Activated T-helper 1 cell treated with Interleukin-2 at 50 U/mL for 16 hours (primary cell): ENCODE measurements at places on chromosomes 1 and 21.

DNA sequence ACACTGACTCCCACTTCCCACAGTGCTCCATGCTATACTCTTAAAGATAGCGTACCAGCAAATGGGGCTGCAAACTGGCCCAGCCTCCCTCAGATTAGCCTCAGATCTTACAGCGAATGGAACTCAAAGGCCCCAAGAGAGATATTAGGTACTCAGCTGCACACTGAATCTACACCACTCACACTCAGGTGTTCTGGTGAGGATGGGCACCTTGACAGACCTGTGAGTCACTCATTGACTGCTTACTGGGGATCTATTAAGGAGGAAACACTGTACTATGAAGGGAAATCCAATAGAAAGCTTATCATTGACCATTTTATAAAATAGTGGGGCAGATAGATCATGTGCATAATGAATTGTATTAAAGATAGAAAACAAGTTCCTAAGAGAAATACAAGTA, 164.3 kb upstream of the ATP1B1 start:
- no peak for DNase-seq

DNA sequence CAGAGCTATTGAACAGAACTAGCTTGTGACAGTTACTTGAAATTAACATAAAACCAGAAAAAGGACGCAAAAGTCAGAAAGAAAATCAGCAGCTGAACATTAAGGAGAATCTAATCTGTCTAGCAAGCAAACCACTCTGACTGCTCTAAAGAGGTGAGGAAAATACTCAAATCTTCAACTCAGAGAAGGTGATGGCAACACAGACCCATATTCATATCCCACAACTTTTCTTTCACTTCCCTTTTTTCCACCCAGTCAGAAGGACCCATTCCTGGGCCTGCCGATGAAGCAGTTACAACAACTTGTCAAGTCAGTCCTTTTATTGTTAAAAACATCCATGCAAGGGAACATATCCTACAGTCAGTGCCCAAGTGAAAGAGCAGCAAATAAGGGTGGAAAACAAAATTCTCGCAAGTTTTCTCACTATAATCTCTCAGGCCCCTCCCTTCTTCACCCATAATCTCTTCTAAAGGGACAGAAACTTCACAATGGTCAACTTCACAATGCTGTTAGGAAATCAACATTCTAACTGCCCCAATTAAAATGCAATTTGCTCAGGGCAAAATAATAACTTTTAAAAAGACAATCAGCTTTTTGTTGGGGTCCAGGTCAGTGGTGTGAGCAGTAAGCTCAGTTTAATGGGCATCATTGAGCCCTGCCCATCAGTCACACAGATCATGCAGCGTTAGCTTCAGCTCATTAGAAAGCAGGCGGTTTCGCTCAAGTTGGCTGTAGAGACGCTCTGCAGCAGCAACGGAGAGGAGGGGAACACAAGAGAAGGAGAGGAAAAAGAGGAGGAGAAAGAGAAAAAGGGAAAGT, 3.6 kb upstream of the NUP210L start:
- DNase-seq = no peak

GRCh38 chr21:25408666-25409065, 198.6 kb downstream of the MRPL39 start:
- no peak for DNase-seq

- DNase-seq = no peak
Observed at GRCh38 chr21:41783476-41784180, 16.8 kb upstream of the RIPK4 start.

GRCh38 chr1:21437341-21437640, 2.6 kb upstream of the NBPF3 start:
- DNase-seq = no peak

DNA sequence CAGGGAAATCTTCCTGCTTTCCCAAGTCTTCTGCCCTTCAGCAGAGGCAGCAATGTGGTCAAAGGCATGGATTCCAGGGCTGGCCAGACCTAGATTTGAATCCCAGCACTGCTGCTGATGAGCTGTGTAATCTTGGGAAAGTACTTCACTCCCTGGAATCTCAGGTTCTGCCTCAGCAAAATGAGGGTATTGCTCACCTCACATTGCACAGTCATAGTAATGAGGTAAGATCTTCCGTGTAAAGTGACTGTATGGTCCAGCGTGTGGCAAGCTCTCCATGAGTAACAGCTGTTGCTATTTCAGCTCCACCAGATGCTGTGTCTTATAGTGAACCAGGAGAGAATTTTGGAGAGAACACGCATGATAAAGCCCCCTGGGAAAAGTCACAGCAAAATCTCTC, 56.1 kb upstream of the F3 start:
- no peak for DNase-seq

DNA sequence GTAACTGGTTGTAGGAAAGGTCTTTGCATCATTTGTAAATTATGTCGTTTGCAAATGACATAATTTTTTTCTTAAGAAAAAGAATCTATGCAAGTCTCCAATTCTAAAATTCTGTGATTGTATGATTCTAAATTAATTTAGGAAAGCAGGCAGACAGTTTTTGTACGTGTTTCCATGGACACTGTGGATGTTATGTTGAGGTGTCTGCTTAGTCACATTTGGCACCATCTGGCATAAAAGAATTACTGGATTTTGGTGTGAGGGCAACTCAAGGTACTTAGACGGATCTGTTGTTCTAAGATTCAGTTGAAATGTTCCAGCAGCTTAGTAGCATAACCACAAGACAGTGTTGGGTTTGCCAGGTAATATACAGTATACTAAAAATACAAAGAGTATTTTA, 42.5 kb downstream of the C1orf21 start:
- DNase-seq = no peak

- no peak for DNase-seq
Observed at GRCh38 chr1:93549131-93549530, 101.2 kb downstream of the FNBP1L start.

DNA sequence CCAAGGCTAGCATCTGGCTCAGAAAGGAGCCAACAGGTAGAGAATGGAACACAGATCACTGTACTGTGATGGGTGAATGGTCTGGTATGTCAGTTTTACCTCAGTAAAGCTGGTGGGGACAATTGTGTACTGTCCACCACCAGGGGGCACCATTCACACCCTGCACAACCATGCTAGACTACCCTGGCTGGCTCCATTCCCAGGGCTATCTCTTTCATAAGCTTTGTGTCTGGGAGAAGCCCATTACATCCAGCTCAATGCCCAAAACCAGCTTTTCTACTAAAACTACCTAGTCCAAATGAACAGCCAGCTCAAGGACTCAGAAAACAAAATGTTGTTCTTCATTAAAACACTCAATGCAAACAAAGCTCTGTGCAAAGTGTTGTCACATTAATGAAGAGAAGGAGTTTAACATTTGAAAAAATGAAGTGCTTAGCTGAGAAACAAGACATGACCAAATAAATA, 62.0 kb upstream of the RASAL2 start:
- DNase-seq = no peak

DNA sequence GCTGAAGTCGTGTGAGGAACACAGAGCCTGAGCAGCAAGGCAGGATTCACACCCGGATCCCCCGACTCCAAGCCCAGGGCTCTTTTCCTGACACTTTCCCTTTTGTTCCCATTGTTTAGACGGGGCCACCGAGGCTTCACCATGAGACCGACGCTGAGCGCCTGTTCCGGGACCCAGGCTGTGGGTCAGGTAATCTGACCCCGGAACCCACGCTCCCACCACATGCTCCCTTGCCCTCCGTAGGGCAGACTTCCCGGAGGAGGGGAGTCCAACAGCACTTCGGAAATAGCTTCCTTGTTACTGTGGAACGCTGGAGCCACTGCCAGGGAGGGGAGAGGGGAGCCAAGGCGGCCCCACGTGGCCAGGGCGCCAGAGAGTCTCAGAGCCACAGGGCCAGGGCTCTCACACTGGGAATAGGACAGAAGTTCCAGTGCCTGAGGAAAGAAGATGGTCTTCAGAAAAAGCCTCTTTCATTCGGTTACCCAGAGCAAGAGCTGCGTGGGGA, 18.4 kb downstream of the RUNX3 start:
- no peak for DNase-seq

DNA sequence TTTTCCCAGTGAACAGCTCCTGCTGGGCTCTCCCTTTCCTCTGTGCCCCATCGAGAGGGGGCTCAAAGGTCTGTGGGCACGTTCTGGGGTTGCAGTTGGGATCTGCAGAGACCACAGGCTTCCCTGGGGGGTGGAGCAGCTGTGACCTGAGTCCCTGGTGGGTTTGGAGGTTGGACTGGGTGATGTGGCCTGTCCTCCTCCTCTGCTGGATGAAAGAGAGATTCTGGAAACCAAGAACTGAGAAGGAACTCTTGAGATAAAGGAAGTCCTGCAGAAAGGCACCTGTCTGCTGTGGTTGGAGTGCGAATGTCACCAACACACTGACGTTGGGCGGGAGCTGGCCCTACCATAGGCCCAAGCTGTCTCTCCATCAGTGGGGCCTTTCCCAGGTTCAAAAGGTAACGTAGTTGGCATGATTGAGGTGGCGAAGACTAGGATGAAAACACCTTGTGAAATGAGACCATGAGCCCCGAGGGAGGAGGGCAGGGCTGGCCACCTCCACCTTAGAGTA, 35.8 kb upstream of the ETV3 start:
- no peak for DNase-seq

DNA sequence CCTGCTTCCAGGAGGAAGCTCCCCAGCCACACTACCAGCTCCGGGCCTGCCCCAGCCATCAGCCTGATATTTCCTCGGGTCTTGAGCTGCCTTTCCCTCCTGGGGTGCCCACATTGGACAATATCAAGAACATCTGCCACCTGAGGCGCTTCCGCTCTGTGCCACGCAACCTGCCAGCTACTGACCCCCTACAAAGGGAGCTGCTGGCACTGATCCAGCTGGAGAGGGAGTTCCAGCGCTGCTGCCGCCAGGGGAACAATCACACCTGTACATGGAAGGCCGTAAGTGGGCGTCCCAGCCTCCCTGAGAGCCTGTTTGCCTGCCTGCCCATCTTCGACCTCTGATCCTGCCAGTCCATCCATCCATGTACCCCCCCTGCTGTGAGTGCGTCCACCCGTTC, 3.6 kb downstream of the ECM1 start:
- DNase-seq = no peak

GRCh38 chr1:207034998-207035397, 2.4 kb upstream of the C1orf116 start:
- no peak for DNase-seq

DNA sequence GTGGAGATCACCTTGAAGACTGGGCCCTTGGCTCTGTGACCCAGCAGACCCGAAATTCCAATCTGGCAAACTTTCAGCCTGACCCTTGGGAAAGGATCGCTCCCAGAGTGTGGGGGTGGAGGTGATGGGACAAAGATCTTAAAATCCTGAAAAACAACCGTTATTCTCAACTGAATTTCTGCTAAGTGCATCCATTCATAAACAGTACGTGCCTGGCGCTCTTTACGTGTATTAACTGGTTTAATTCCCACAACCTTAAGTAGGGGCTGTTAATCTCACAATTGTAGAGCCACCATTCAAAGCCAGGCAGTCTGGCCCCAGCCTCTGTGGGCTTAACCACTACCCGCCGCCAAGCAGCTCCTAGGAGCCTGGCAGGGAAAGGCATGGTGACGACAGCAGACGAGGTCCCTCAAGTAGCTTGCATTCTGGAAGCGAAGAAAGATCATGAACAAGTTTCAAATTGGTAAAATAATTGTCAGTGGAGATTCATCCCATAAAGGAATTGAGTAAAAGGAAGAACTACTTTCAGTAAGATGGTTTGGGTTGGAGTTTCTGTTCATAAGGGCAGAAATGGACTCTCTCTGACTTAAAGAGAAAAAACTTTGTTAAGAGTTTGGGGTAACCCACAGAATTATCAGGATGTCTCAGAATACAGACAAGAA, 11.4 kb upstream of the RGS16 start:
- no peak for DNase-seq

DNA sequence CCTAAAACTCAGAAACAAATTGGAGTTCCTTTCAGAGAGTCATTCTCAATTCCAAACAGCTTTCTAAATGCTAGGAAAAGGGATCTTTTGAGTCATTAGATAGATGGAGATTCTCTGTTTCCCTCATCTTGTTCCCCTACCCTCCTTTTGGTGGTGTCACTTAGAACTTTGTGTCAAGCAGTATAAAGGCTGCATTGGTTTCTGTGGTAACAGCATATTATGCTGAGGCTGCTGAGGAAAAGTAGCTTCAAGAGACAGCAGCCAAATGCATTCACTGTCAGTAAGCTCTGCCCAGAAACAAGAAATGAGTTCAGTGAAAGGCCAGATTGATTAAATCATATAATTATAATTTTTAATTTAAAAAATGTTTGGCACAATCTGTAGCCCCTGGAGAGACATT, 144.1 kb downstream of the LRRC40 start:
- no peak for DNase-seq

- DNase-seq = no peak
Observed at GRCh38 chr1:72281637-72282270, 585 bp downstream of the NEGR1 start.

GRCh38 chr1:12345350-12346217, 115.8 kb downstream of the VPS13D start:
- DNase-seq = no peak

DNA sequence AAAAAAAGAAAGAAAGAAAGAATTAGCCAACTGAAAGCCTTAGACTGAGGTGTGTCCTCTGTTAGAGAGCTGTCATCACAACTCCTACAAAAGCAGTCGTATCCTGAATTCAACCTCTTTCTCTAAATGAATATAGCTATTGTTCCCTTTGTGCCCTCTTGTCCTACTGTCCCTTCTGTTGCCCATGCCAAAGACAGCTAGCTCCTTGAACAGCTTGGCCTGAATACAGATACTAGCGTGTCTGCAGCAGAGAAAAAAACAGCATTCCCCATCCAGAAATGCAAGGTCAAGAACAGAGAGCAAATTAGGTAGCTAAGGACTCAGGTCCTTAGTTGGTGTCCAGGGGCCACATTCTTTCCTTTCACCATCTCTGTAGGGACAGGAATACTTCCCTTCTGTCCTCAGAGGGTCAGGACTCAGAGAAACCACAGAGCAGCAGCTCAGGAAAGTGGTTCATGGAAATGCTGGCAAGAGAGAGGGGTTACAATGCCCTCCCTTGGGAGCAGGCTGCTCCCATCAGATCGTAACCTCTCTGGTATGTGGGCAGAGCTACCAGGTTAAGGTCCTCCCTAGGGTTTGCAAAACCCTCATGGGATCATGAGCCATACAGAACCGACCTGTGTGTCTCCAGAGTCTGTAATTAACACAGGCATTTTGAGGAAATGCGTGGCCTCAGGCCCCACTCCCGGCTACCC, 1.8 kb upstream of the ZBTB48 start:
- no peak for DNase-seq
